ENCODE measurements at places on chromosomes 7 and 10.

- no peaks in the 10 kb centered on the region for H3K36me3 ChIP-seq
- no peak for ATAC-seq
- H3K27me3 ChIP-seq: no peaks in the 10 kb centered on the region
- H3K27ac ChIP-seq: no peak overlapping the region
Observed at GRCh38 chr7:71480791-71481190, 348.8 kb downstream of the GALNT17 start.

- H3K4me3 ChIP-seq: no peak overlapping the region
Observed at GRCh38 chr7:2158331-2159175, 74.2 kb downstream of the MAD1L1 start.

DNA sequence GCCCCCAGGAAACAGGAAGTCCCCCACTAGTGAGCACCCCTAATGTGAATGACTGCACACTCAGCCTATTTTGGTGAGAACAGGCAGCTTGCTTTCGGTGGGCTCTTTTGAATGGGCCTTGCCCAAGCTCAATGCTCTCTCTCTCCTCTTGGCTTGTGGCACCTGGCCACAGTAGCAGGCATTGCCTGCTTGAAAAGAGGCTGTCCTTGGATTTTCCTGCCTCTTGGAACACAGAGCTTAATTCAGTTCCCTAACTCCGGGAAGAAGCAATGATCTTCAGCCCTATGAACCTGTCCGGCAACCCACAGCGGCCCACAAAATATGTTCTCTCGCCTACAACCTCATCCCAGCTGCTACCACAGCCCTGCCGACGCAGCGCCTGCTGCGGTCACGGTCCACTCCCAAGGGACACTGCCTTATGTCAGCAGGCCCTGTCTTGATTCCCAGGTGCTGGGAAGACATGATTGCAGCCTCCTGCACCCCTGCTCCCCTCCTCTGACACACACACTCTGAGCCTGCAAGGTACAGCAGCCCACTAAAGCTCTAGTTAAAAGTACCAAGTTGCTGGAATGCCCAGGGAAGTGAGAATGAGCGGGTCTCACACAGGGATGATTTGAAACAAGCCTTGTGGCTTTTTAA is 715.5 kb upstream of the GALNT17 start:
- ATAC-seq: no peak
- no peaks in the 10 kb centered on the region for H3K27me3 ChIP-seq
- H3K4me3 ChIP-seq: no peak overlapping the region
- H3K4me1 ChIP-seq: no peaks in the 10 kb centered on the region

DNA sequence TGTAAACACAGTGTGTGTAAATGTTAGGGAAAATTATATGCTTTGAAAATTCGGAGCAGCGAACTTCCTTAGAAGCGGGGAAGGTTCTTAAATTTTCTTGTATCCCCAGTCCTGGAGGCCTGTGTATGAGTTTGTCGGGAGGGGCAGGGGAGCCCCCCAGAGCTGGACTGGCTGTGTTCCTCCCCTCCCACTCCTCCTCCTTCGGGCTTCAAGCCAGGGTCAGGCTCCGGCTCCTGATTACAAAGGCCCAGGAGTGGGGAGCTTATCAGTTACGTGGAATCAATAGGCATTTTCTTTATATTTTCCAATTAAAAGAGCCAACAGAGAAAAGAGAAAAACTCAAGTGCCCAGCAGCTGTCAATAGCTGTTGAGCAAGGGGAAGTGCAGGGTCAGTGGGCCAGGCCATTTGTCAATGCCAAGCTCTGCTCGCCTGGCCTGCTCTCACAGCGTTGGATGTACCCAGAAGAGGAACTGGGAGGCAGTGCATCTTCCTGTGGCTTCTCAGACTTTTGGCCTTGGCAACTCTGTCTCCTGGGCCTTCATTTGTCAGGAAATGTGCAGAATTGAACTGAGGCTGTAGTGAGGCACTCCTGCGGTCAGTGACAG is 156.9 kb upstream of the PCBD1 start:
- no peaks in the 10 kb centered on the region for H3K36me3 ChIP-seq
- no peak for ATAC-seq
- no peak overlapping the region for H3K4me3 ChIP-seq
- no peak overlapping the region for H3K27ac ChIP-seq
- peaks cover 23% of the 10 kb centered on the region for H3K27me3 ChIP-seq

GRCh38 chr7:105743351-105744090 is 132.9 kb downstream of the ATXN7L1 start:
- no peaks in the 10 kb centered on the region for H3K27me3 ChIP-seq
- H3K36me3 ChIP-seq: no peaks in the 10 kb centered on the region
- no peak overlapping the region for H3K27ac ChIP-seq
- peak overlapping the region; percentile 17 for H3K4me3 ChIP-seq
- peaks cover 8% of the 10 kb centered on the region for H3K4me1 ChIP-seq
- peak; percentile 70 for ATAC-seq
